GM19239 (cell line): ENCODE measurements at places on chromosomes 4 and X.

DNA sequence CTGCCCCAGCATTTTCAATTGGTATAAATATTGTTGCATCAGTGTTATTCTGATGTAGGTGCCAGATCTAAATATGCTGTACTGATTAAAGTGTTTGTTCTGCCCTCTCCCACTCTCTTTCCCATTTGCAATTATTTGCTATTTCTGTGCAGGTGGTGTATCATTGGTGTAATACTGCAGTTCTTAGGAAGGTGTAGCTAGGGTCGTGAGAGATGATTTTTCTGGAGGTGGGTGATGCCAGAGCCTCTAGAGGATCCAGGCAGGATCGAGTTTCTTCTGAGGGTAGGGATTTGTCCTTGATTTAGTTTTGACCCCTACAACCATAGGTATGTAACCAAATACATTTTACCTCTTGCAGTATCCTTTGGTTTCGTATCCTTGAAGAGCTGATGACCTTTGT is 1.9 kb downstream of the SMAD1 start:
- no peak for DNase-seq

- DNase-seq = no peak
Observed at GRCh38 chr4:106478152-106478551, 109.6 kb upstream of the GIMD1 start.

DNA sequence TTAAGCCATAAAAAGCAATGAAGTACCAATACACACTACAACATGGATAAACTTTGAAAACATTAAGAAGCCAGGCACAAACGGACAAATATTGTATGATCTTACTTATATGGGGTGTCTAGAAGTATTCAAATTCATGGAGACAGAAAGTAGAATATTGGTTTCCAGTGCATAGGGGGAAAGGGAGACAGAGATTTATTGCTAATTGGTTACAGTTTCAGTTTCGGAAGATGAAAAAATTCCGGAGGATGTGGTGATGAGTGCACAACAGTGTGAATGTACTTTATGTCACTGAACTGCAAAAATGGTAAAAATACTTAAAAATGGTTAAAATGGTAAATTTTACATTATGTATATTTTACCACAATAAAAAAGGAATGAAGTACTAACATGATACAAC is 5.1 kb upstream of the PRDX4 start:
- DNase-seq = no peak

DNA sequence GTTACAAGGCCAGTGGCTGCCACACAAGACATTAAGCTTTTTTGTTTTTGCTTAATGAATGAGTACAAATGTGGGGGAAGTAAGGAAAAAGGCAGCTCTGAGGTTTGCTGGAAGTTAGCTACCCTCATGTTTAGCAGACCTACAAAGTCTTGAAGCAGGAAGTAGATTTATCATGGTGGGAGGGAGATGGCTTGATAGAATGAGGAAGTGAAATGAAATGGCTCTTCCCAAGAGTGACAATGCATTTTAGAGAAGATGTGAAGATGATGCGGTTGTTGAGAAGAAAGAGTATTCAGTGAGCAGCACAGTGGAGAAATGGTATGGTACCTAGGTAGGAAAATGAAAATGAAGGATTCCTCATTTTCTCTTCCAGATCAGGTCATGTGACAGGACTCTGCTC is 108.0 kb downstream of the SLIT2 start:
- no peak for DNase-seq

GRCh38 chr4:39446842-39447573 is 11.7 kb downstream of the RPL9 start:
- DNase-seq = peak; percentile 44

- no peak for DNase-seq
Observed at GRCh38 chr4:78293821-78294301, 236.7 kb downstream of the FRAS1 start.

GRCh38 chr4:38383646-38384121 is 280.3 kb upstream of the KLF3 start:
- no peak for DNase-seq

DNA sequence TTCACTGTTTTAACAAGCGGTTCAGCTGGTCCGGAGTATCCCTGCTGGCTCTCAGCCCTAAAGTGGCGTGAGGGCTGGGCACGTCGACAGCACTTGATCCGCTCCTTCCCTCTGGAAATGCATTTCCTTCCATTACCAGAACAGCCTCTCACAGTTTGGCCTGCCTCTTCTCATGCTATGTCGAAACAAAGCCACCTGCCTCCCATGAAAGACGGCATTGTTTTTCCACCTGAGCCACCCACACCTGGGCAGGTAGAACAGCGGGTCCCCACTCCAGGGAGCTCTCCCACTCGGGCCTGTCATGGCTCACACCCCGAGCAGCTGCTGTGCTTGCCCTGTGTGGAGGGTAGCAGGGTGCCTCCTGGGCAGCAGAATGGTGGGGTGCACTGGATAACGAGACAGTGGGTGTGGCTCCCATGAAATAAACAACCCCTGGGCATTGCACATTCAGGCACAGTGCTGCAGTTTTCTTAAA is 86.2 kb downstream of the FHDC1 start:
- DNase-seq = no peak

- peak; percentile 9 for DNase-seq
Observed at GRCh38 chrX:41733939-41734338, 10.0 kb downstream of the GPR82 start.

- DNase-seq = no peak
Observed at GRCh38 chrX:47556045-47556623, 4.9 kb upstream of the ARAF start.

- DNase-seq = no peak
Observed at GRCh38 chr4:66062921-66063320, 392.6 kb upstream of the EPHA5 start.

- DNase-seq = no peak
Observed at GRCh38 chrX:19789782-19790181, 97.6 kb downstream of the SH3KBP1 start.

DNA sequence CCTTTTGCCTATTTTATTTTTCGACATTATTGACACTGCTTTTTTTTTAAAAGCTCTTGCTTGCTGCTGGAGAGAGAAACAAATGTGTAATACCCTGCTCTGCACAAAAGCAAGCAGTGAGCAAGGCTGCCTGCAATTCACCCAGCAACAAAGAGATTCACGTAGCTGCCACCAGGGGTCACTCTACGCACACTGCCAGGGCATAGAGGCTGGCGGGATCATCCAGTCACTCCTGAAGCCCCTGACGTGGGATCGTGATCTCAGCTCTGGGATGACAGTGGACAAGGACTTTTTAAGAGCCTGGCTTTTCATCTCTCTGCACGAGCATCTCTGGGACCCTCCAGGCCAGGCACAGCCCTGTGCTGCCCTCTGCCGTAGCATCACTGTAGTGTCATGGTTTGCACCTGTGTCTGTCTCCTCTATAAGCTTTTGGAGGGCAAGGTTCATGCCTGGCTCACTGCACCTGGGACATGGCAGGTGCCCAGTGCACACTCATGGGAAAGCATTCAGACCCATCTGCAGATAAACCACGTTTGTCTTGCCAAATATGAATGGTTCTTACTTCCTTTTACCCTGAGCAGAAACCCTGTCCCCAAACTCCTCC is 19.8 kb downstream of the C4orf50 start:
- peak; percentile 75 for DNase-seq

GRCh38 chrX:154013614-154014360 is 5.9 kb downstream of the IRAK1 start:
- DNase-seq = no peak

- no peak for DNase-seq
Observed at GRCh38 chrX:20347481-20347880, 80.8 kb upstream of the RPS6KA3 start.

DNA sequence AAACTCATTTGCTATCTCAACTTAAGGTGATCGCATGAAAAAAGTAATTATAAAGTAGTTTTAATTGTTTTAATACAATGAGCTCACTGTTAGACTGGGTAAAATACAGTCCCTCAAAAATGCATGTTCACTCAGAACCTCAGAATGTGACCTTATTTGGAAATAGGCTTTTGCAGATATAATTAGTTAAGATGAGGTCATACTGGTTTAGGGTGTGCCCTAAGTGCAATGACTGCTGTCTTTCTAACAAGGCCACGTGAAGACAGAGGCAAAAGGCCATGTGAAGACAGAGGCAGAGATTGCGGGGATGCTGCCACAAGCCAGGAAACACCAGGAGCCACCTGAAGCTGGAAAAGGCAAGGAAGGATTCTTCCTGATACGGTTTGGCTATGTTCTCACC is 262.1 kb downstream of the NKX6-1 start:
- DNase-seq = no peak

DNA sequence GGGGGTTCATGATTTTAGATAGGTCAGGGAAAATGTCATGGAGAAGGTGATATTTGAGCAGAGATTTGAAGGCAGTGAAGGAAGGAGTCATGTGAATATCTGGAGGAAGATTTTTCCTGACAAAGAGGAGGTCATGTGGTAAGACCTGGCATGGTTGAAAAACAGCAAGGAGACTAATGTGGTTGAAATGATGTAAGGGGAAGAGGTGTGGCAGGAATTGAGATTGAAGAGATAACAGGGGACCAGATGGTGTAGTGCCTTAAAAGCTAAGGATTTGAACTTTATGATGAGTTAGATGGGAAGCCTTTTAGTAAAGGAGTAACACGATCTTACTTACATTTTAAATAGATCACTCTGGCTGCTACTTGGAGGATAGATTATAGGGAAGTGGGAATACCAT is 210.9 kb downstream of the RTL9 start:
- no peak for DNase-seq

GRCh38 chr4:168203233-168203911 is 111.0 kb downstream of the ANXA10 start:
- no peak for DNase-seq

DNA sequence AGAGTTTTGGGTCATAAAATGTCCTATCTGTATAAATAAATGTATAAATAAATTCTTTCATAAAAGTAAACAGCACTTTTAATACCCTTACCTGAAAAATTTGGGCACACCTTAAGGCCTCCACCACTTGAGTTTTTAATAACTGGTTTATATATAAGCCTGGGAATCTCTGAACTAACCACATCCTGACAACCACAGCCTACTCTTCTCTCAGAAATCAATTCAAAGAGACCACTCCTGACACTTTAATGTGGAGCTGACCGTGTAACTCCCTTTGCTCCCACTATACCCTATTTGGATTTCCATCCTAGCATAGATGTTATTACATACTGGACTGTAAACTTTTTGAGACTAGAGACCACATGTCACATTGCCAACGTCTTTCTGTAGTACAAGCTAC is 3.5 kb downstream of the FBXL5 start:
- no peak for DNase-seq

DNA sequence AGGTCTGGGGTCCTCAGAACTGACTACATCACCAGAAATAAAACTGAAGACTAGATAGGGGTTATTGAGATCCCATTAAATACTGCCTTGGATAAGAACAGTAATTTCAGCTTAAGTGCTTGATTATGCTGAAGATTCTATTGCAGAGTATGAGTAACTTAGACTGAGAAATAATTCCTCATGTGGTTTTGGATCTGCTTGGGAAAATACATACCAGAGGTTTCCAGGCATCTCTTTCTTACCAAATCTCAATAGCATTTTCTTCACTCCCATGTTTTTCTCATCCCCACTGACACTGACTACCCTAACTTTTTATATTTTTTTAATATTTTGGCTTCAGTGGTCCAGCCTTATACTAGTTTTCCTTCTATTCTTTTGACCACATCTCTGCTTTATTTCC is 92.0 kb upstream of the TEX13D start:
- DNase-seq = no peak

GRCh38 chr4:151276787-151277562 is at the start of gene PRSS48:
Gene PRSS48, plus strand, starts transcription at chr4:151277161. Its CDS starts 12 bp downstream, at chr4:151277173.
- peak; percentile 34 for DNase-seq

DNA sequence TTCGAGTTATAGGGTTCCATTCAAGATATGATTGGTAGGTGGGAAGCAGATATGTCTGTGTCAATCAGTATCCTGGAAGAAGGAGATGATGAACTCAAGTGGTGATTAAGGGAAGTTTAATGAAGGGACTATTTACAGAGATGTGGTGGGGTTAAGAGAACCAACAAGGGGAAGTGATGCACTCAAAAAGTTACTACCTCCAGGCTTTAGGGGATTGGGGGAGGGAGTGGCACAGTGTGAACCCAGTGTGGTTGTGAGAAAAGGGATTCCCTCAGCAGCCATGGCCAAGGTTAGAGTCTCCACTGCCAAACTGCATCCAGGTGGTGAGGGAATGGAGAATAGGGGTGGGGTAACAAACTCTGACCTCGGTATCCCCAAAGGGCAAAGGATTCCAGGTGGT is 27.9 kb downstream of the PKD2 start:
- no peak for DNase-seq

DNA sequence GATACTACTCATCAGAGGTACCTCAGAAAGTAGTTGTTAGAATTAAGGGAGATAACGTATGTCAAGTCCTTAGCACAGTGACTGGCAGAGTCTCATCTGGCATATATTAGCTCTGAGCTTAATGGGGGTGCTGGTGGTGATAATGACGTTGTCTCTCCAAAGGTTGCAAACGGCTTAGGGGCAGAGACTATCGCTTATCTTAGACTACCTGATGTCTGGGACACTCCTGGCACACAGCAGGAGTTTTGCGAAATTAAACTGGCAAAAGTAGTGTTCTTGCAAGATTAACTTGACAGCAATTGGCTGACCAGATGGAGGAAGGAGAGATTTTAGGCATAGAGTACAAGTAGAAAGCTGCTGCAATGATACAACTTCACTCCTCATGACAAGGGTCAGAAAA is 300.1 kb upstream of the FTHL17 start:
- DNase-seq = no peak

DNA sequence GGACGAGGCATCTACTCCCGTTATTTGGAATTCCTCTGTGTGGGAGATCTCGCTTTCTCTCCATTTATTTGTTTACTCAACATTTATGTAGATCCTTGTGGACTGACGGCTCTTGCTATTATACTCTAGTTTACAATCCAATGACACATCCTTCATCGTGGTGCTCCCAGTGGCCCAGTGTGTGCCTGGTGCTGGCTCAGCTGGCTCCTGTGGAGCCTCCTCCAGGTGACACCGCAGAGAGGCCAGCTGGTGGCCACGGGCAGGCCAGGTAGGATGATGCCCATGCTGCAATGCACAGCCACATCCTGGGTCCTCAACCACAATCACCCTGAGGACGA is 84.0 kb upstream of the AFAP1 start:
- no peak for DNase-seq

DNA sequence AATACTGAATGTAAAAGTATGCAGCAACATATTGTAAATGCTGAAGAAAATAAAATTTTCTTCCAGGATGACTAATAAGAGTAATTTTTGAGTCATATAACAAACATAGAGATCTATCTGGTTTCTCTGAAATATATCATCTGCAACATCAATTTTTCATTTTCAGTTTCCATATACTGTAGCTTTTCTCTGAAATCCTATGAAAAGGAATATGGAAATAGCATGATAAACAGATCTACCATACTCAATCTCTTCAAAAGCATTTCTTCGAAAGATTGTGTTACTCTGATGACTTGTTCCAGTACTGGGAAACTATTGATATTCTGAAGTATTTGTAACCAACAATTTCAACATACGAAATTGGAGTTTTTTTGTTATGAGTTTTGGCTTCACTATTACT is 1156.7 kb downstream of the FAM133A start:
- DNase-seq = no peak

GRCh38 chr4:185145572-185145971 is 2.5 kb downstream of the SLC25A4 start:
- DNase-seq = no peak

- no peak for DNase-seq
Observed at GRCh38 chrX:39421006-39421405, 619.7 kb downstream of the MID1IP1 start.
